MV-4-11 (cell line): ENCODE measurements at places on chromosomes 6 and 20.
A peak's percentile ranks its signal among the peaks of the same experiment; 100 is the strongest.

DNA sequence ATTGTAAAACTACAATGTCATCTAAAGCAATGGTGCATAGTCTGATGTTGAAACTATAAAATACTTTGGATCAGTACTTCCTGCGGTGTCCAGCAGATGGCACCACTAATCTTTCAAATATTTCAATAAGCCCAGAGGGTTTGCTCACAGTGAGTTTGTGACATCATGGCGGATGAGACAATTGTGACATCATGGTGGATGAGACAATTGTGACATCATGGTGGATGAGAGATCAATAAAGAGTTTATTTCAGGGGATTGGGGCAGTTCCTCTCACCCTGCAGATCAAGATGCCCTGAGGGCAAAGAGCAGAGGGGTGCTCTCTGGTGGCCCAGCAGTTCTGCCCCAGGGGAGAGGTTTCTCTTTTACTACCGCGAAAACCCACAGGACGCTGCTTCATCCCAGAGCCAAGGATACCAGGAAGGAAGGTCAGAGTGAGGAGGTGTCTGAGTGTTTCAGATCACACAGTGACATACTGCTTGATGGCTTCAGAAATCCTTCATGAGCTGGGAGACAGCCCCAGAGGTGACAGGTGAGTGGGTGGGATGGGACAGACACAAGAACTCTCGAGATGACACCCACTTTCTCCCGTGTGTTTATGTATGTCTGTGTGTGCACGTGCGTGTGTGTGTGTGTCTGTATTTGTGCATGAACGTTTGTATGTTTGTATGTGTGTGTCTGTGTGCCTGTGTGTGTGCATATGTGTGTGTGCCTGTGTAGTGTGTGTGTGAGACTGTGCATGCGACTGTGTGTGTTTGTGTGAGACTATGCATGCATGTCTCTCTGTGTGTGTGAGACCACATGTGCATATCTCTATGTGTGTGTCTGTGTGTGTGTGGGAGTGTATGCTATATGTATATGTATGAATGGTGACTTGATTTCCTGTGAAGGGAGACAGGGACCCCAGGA is 7.3 kb upstream of the ULBP2 start:
- peak; percentile 65 for DNase-seq

DNA sequence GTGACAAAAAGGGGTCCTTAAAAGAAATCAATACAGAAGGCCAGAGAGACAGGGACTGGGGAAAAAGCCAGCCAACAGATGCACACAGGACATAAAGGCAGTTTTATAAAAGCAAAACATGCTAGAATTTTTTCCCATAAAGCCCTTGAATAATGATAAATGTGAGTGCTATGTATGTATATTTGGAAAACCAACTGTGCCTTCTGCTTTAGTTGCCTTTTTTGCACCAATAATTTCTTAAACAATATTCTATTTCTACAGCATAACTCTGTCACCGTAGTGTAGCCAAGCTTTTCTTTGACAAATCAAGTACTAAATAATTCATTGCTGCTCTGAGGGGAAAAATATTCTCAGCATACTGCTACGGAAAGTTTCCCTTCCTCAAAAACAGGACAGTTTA is 730.6 kb upstream of the NRSN1 start:
- DNase-seq = no peak

DNA sequence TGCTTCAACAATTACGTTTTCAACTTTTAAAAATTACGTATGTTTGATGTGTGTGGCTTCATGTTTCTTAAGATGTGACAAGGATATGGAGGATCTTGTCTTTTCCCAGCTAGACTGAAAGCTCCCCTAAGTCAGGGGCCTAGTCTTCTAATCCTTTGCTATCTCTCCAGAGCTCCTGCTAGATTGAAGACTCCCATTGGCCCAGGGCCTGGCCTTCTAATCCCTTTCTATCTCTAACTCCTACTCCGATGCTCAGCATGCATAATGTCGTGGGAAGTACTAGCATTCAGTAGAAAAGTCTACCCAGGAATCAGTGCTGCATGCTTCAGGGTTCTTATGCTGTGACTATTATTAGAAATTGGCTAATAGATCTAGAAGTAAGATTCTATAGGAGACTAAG is 144.8 kb upstream of the SUPT3H start:
- DNase-seq = no peak

- no peak for DNase-seq
Measured at GRCh38 chr6:44646355-44646754, 258.8 kb downstream of the CDC5L start.

DNA sequence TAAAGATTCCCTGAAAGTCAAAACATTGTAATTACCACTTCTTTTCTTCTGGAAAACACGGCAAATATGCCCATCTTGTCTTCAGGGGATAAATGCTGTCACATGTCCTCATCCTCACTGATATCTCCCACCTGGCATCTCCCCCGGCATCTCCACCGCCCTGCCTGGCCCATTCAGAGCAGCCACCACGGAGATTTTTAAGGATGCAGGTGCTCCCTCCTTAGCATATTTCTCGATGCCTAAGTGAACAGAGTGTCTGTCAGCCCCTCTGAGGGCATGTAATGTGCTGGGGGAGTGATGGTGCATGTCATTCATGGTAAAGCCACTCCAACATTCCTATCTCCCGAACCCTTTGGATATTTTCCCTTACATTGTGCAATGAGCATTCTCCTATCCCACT is 215.5 kb downstream of the PREX1 start:
- no peak for DNase-seq

GRCh38 chr6:41446132-41446531 is 100.0 kb upstream of the FOXP4 start:
- no peak for DNase-seq

- no peak for DNase-seq
Measured at GRCh38 chr20:19291024-19291817, 78.8 kb downstream of the SLC24A3 start.

GRCh38 chr6:55917751-55918415 is 42.5 kb upstream of the BMP5 start:
- DNase-seq = no peak

DNA sequence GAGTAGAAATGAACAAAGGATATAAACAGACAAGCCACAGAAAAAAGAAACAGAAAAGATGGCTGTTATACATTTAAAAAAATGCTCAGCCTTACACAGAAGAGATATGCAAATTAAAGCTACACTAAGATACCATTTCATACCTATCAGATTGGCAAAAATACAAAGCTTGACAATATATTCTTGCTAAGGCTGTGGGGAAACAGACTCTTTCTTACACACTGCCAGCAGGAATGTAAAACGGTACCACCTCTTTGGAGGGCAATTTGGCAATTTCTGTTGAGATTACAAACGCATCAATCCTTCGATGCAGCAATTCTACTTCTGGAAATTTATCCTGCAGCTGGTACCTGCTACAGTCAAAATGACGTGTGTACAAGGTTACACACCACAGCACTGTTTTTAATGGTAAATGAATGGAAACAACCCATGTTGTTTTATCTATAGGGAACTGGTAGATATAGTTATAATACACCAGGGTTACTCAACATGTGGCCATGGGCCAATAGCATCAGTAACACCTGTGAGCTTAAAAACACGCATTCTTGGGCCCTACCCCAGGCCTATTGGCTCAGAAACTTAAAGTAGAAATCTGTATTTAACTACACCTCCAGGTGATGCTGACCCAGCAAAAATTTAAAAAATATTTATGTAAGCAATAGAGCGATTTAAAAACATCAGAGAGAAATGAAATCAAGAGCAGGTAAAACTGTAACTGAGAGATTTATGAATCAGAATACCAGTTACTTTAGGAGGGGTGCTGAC is 53.3 kb downstream of the TRAM2 start:
- no peak for DNase-seq

DNA sequence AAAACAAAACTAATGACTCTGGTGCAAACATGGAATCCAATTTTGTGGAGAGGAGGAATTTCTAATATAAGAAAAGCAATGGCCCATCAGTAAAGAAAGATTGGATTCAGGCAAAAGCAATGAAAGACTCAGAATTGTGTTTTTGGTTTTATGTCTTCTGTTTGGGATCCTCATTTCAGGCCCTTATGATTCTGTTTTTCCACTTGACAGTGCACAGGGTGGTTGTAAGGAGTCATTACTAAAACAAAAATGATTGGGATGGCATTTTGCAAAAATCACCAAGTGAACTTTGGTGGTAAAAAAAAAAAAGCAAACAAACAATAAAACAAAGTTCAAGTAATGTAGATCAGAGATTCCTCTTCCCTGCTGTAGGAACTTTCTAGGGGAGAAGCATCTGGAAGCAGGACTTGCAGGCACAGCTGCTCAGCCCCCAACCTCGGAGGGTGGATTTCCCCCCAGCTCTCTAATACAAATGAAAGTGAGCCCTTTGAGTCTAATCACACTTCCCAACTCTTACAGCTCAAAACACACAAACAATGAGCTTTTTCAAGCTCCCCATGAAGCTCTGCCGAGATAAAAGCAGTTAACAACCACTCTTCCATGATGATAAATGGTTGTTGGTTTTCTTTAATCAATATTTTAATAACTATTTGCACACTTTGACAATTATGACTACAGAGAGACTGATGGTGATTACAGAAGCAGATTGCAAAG is 177.7 kb downstream of the ZDHHC14 start:
- no peak for DNase-seq

DNA sequence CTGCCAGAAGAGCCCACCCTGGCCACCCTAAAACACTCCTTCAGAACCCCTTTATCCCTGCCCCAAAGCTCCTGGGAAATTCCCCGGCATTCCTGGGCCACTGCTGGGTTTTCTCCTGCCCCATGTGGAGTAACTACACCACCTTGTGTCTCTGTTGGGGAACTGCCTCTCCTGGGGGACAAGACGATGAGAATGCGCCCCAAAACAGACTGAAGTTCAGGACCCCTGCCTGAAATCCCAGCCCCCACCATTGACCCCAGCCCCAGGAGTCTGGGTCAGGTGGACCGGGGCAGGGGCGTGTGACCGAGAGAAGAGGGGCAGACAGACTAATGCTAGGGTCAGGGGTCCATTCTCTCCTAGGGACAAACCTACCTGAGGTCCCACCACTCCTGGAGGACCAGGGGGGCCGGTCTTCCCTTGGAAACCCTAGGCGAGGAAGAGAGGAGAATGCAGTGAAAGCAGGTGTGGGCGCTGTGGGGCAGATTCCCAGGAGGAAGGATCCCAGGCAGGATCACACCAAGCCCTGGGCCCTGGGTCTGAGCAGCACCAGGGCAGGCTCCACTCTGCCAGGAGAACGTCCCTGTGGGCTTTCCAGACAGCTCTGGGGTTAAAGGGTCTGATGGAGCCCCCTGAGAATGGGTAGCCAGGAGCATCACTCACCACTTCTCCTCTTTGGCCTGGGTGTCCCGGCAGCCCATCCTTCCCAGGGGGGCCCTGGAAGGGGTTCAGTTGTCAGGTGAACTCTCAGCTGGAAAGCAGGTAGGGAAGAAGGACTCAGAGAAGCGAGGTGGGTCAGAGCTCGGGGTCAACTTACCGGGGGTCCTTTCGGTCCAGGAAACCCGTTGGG is 19.4 kb downstream of the COL11A2 start:
- DNase-seq = no peak

DNA sequence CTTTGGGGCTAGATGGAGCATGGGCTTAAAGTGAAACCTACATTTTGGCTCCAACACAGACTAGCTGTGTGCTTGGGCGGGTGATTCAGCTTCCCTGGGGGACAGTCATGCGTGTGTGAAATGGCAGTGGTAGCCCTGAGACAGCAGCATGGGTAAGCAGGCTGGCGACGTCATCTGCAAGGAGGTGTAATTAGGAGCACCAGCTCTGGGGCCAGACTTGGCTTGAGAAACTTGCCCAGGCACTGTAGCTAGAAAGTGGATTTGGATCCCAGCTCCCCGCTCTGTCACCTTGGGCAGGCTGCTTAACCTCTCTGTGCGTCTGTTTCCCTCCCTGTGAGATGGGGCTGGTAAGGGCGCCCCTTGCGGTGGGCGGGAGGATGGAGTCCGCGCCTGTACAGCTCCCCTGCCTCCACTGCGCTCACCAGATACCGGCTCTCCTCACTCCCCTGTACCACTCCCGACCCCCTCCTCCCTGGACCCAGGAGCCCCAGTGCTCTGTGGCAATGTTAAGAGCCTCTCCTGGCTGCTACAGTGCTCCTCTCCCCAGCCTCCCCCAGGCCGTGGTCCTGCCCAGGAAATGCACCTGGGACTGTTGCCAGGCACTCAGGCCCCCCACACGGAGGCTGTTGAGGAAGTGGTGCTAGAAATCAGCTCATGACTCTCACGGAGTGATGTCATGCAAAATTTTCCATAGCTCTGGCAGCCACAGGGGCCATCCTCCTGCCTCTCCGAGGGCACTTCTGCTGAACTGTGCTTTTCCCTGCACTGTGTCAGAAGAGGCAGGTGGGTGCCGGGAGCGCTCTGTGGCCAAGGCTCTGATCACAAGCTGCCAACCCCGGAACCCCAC is 44.6 kb downstream of the SYNJ2 start:
- peak; percentile 67 for DNase-seq

DNA sequence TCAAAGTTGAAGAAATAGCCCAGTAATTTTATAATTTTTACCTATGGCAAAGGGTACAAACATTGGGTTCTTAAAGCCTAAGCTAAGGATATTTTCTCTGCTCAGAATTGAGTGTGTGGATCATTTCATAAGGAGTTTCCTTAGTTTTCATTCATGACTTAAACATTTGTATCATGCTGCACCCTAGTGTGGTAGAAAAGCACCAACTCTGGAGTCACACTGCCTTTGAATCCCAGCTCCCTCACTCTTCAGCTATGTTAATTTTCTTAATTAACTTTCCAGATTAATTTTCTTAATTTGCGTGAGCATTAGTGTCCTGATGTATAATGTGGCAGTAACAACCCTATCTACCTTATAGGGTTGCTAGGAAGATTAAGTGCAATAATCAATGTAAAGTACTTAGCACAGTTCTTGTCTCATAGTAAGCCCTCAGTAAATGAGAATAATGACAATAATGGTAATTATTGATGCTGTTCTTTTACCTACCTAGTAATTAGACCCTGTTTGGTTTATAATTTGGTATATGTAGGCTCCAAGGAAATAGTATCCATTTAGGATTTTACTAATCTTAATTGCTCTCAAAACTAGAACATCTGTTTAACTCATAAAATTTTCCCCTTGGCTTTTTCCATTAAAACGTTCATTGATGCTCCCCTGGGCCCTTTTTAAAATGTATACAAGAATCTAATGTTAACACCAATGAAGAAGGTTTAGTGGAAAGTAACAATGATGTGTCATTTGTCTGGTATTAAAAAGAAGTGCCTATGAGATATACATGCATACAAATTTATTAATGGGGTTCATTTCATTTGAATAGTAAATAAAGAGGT is 31.6 kb downstream of the DSE start:
- no peak for DNase-seq

DNA sequence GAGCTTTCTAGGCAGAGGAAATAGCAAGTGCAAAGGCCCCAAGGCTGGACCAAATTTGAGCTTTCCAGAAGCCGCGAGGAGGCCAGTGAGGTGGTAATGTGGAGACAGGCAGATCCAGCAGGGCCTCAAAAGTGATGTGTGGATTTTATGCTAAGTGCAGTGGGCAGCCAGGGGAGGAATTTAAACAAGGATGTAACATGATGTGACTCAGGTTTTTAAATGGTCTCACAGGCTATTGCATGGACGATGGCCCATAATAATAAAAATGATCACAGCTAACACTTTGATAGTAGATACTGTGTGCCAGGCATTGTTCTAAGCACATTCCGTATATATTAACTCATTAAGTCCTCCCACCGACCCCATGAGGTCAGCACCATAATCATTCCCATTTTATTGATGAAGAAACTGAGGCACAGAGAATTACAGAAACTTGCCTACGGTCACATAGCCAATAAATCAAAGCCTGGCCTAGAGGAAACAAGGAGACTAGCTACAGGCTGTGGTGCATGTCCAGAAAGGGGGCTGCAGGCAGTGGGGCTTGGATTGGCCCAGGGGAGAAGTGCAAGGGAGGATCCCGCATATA is 18.0 kb upstream of the PREX1 start:
- no peak for DNase-seq
